LHCN-M2 (cell line): ENCODE measurements at places on chromosomes 2 and 18.

DNA sequence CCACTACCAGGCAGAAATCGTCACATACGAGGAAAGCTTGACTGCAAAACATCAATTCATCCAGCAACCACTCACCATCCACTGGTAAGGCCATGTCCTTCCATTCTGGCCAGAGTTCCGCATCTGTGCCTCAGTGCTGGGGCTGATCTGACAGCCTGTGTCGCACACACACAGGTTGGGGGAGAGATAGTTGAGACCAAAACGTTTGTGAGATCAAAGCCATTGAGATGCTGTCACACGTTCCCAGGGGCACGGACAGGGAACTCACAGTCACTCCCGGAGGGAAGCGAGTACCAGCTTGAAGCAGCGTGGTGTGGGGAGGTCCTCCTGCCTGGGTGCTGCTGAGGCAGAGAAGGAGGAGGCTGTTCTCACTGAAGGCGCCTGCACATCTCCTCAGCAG lies 458.5 kb upstream of the SALL3 start:
- no peak for DNase-seq

DNA sequence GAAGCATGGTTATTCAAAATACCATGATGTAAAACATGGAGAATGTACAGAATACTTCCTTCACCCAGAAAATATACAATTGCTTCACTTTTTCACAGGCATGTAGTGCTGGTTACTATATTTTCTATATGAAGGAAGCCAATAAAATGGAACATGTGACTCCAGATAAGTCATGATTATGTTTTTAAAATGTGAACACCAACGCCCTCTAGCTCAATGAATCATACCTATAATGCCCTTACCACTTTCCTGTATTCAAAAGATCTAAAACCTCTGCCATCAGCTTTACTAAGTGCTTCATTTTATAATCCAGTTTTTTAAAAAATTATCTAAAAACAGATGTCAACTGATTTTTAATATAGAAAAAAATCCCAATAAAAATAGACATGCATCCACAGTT lies 59.9 kb downstream of the SMAD2 start:
- DNase-seq: no peak

DNA sequence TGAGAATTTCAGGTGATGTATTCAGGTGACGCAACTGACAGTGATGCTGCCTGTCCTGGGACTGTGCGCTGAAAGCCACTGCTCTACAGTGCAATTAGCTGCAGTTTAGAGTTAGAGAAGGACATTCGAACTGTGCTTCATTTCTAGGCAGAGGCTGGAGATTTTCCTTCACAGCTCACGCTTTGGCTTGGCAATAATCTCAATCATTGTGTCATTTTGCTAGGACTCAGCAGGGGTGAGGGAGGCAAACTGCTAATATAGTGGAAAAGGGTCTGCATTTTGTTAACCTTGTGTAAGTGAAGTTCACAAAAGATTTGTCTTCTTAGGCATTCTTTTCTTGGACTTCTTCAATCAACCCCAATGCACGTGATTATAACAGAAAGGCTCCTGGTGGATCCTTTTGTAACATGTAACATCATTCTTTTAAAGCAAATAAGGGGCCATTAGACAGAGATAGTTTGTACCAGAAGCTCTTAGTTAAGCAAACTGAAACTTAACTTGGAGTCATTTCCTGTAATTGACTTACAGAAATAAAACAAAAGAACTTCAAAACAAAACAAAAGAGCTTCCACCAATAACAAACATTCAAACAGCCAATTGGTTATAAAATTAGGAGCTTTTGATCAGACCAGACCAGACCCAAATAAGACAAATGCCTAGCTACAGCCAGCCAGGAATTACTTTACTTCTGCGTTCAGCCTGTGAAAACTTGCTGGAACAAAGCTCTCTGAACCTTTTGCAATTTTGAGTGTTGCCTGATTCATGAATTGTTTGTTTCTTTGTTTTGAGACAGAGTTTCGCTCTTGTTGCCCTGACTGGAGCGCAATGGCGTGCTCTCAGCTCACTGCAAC lies 1376.3 kb upstream of the CELF4 start:
- no peak for DNase-seq

- no peak for DNase-seq
Measured at GRCh38 chr2:48674933-48675332, 57.3 kb downstream of the GTF2A1L start.

GRCh38 chr2:149470046-149470445 lies 117.5 kb downstream of the MMADHC start:
- no peak for DNase-seq

DNA sequence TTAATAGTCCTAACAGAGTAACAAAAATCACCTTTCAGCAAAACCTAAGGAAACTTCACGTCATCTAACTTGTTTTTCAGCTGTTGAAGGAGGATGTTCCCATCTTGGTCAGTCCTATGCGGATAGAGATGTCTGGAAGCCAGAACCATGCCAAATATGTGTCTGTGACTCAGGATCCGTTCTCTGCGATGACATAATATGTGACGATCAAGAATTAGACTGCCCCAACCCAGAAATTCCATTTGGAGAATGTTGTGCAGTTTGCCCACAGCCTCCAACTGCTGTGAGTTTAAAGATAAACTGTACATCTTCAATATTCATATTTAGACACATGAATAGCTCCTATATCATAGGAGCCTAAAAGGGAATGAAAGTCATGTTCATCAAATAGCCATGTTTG lies 10.5 kb downstream of the COL3A1 start:
- DNase-seq: peak; percentile 95

DNA sequence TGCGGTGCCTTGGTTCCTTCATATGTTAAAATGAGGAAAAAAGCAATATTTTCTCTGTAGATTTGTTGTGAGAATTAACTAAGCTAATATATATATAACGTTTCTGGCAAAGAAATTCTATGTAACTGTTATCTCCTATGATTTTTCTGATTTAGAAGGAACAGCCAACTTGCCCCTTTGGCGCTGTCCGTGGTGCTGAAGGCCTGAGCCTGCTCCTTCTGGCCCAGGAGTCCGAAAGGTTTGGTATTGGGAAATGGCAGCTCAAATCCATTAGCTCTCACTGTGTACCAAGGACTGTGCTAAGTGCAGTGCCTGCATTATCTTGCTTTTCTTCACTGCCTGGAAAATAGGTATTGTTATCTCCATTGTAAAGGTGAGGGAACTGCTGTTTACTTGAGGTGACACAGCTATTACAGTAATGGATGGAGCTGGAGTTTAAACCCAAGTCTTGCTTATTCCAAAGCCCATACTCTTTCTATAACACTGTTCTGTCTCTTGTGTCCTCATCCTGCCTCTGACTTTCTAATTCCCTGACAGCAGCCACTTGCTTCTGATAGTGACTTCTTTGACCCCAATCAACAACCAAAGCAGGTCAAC lies 52.2 kb downstream of the C1QL2 start:
- peak; percentile 32 for DNase-seq

DNA sequence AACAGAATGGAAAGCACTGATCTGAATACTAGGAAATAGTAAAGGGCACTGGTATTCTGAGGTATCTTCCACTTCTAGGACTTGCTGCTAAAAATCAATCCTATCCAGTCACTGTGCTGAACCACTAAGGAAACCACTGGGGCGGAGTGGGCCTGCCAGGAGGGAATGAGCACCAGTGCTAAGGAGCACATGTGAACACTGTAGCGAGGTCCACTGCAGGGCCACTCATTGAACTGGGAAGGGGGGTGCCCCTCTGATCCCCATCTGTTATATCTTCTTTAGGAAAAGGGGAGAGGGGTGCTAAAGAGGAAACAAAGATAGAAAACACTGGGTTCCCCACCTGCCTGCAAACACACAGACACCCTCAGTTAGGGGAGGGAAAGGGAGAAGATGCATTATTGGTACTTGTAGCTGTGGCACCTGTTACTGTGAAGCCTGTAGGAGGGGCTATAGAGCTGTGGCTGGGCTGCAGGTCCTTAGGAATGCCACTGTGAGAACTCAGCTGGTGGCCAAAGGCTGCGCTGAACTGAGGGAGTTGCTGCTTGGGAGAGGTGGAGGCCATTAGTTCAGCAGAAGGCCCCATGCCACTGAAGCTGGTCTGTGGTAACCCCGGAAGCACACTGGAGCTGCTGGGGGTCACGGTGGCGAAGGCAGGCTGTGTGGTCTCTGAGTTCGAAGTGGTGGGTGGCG lies 81.8 kb downstream of the INO80D start:
- DNase-seq: peak; percentile 10

GRCh38 chr2:230713331-230714135 lies 891 bp downstream of the CAB39 start:
- peak; percentile 17 for DNase-seq

GRCh38 chr2:129239141-129239540 lies 740.3 kb upstream of the RAB6C start:
- DNase-seq: no peak

- DNase-seq: no peak
Measured at GRCh38 chr18:9988665-9989064, 74.8 kb downstream of the VAPA start.
